ENCODE measurements at places on chromosomes 2 and 18. TPM values are rescaled to one million over a fixed set of nuclear protein-coding genes. Genes with fewer than 3 reads are reported as not detected.

The PSMA8 gene
- total RNA-seq, result not detected

The GPR155 gene
- 7.1 TPM for total RNA-seq

The ABCB11 gene
- under 0.01 TPM for total RNA-seq

The STPG4 gene
- 0.17 TPM for total RNA-seq

The SDC1 gene
- 57.6 TPM for total RNA-seq

The LINC00305 gene
- total RNA-seq, result not detected

The RTTN gene
- total RNA-seq, result 22.8 TPM

The RPE gene
- total RNA-seq, result 110 TPM

The GPR75 gene
- 1.3 TPM for total RNA-seq

The SYT4 gene
- not detected for total RNA-seq

The CPO gene
- 0.17 TPM for total RNA-seq

The SERPINB4 gene
- not detected for total RNA-seq

The IL37 gene
- total RNA-seq, result not detected

The WDR33 gene
- 32.4 TPM for total RNA-seq

The REG1A gene
- total RNA-seq, result not detected

The DTNA gene
- total RNA-seq, result 17.5 TPM

The SLC30A3 gene
- 0.15 TPM for total RNA-seq

The APCDD1 gene
- total RNA-seq, result 4.5 TPM

The GALNT14 gene
- 0.66 TPM for total RNA-seq

The C2orf81 gene
- 1.5 TPM for total RNA-seq

The G6PC2 gene
- not detected for total RNA-seq

The EVX2 gene
- total RNA-seq, result not detected

Data from smooth muscle cell of trachea (primary cell).